ENCODE measurements at places on chromosomes 7 and 10.

DNA sequence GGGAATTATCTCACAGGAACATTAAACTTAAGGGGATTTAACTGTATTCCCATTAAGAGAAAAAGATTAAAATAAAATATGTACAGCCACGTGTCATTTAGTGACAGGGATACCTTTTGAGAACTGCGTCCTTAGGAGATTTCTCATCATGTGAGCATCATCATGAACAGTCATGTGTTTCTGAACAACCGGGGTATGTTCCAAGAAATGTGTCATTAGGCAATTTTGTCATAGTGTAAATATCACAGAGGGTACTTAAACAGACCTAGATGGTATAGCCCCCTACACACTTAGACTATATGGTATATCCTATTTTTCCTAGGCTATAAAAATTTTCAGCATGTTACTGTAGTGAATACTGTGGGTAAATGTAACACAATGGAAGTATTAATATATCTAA, 840.3 kb downstream of the CNTNAP2 start:
- DNase-seq: peak; percentile 50

DNA sequence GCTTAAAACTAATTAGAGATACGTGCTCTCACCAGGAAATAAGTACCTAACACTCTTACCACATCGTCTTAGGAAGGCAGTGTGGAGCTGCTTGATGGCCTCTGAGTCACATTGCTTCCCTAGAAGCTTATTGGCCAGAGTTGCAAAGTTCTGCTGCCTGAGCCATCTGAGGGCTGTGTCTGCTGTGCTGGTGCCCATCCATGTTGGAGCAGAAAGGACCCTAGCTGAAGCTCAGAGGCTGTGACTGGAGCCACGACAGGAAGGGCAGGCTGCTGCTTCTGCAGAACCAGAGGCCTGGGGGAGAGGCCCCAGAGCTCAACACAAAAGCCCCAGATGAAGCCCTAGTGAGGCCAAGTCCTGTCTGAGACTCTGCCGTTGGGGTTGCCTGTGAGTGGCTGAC, 64.8 kb upstream of the IGFBP3 start:
- no peak for DNase-seq

DNA sequence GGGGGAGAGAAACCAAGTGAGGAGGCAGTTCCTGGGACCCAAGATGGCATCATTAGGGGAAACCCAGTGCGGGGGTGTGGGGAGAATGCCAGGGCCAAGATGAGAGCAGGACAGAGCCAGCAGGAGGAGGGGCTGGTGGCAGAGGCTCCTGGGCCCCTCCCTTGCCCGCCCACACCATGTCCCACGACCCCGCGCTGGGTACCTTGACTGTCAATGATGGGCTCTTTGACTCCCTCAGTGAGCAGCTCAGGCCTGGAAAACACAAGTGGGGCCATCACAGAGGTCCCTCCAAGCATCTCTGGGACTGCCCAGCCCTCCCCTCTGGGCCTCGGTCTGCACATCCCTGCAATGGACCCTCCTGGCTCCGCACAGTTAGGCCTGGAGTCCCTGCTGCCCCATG, 75.4 kb downstream of the RABGEF1 start:
- DNase-seq: no peak

GRCh38 chr10:70603449-70603801, 884 bp upstream of the PRF1 start:
- no peak for DNase-seq

DNA sequence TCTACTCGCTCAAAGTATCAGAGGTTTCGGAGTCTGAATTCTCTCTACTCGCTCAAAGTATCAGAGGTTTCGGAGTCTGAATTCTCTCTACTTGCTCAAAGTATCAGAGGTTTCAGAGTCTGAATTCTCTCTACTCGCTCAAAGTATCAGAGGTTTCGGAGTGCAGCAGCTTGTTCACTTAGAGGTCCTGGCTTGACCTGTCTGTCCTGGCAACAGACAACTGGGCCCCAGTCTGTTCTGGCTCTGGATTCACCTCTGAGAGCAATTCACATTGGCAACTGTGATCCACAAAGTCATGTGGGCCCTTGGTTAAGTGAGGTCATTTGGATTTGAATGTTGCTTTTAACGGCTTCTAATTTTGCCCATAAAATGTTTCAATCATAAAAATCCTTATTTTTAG, 63.9 kb upstream of the ST8SIA6 start:
- no peak for DNase-seq

DNA sequence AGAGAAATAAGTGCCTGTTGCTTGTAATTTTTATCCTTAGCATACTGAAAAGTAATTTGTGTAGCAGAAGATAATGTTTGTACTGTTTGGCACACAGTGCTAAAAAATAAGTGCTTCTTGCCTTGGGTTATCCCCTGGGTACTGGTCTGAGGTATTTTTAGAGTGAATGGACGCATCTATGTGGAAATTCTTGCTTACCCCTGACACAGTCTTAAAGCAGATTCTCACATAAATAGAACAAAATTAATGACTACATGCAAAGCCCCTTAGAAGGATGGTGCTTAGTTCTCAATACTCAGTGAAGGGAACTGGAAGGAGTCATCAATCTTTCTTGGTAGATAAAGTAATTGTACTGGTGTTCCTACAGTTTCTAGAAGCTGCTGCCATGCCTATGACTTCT, 548.6 kb downstream of the ARL4A start:
- DNase-seq: no peak

GRCh38 chr10:71271662-71272055, 47.4 kb upstream of the SLC29A3 start:
- no peak for DNase-seq

- no peak for DNase-seq
Observed at GRCh38 chr10:75841266-75841665, 409.8 kb downstream of the LRMDA start.

GRCh38 chr7:15291699-15292098, 270.1 kb downstream of the AGMO start:
- no peak for DNase-seq

GRCh38 chr7:134684165-134684564, 37.5 kb downstream of the BPGM start:
- DNase-seq: no peak

- no peak for DNase-seq
Observed at GRCh38 chr7:70097645-70098044, 499.4 kb downstream of the AUTS2 start.

- no peak for DNase-seq
Observed at GRCh38 chr10:23080262-23080661, 15.1 kb upstream of the MSRB2 start.

- no peak for DNase-seq
Observed at GRCh38 chr10:4162571-4163286, 377.7 kb upstream of the KLF6 start.

GRCh38 chr10:7915923-7916536, 97.7 kb downstream of the TAF3 start:
- no peak for DNase-seq

- DNase-seq: no peak
Observed at GRCh38 chr7:108421720-108422331, 34.4 kb downstream of the NRCAM start.

DNA sequence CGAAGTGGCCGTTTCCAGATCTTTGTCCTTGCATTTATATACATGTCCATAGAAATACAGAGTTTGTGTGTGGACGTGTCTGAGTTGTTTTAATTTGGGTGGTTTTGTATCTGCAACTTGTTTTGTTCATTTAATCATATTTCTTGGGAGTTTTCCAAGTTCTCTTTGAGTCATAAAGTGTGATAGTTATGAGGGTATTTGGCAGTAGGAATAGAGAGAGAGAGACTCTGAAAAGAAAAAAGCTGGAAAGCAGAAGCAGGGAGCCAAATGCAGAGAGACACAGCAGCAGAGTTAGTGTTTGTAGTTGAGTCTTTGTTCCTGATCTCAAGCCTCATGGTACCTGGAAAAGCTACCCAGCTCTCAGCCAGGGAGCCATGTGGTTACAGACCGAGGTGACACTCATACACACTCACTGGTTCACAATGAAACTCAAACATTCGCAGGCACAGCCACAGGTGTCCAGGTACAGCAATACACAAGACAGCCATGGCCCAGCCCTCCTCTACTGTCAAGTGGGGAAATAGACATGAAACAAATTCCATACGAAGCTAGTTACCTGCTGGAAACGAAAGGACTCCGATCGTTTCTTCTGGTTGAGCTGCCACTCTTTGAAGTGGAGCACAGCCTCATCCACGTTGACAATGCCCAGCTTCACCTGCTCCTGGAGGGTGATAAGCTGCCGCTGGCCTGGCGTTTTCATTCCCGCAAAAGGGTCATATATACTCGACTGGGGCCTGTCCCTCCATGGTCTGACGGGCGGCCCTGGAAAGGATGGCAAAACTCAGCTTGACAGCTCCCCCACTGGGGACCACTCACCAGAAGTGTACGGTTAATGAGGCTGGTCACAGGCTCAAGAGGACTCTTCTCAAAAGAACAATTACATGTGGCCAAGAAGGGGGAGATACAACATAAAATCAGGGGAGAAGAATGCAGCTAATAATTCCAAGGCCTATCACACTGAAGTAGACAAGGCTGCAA, 33.3 kb upstream of the TM9SF3 start:
- no peak for DNase-seq

- DNase-seq: no peak
Observed at GRCh38 chr10:16105082-16105481, 244.8 kb upstream of the MINDY3 start.

GRCh38 chr10:62374862-62375710, 917 bp downstream of the ZNF365 start:
- DNase-seq: no peak

DNA sequence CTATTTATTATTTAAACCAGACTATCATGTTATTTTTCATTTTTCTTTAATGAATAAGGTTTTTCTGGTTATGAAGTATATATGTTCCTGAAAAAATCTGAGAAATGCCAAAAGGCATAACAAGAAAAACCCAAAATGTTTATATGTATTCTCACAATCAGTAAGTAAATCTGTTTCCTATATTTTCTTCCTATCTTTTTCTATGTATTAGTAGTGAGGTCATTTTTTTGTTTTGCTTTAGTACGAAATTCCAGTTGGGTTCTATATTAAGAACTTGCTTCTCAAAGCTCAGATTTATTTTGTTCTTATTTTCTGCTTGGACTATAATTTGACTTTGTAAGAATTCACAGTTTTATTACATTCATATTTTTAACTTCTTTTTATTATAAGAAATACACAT, 287.5 kb upstream of the NFE2L3 start:
- no peak for DNase-seq

DNA sequence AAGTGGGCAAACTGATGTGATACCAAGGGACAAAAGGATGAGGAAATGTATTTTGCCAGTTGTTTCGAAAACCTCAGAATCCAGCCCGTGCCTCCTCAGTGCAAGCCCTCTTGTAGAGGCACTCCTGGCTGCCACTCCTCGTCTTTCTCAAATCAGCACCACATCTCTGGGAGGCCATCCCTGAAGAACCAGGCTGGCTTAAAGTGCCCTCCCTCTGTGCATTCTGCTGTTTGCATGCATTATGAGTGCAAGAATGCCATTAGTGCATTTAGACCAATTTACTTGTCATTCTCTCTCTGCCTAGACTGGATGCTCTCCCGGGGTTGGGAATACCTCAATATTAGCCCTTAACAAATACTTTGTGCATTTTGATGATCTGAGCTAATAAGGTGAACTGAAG, 19.9 kb upstream of the FAM180A start:
- DNase-seq: no peak

GRCh38 chr10:23461557-23461956, 22.7 kb downstream of the OTUD1 start:
- no peak for DNase-seq

GRCh38 chr10:98745645-98746044, 298.9 kb upstream of the HPS1 start:
- no peak for DNase-seq

GRCh38 chr7:954330-955238, at the start of gene ADAP1:
Gene ADAP1, minus strand, starts transcription at chr7:954680. Its CDS starts 203 bp downstream, at chr7:954477.
- DNase-seq: peak; percentile 44

DNA sequence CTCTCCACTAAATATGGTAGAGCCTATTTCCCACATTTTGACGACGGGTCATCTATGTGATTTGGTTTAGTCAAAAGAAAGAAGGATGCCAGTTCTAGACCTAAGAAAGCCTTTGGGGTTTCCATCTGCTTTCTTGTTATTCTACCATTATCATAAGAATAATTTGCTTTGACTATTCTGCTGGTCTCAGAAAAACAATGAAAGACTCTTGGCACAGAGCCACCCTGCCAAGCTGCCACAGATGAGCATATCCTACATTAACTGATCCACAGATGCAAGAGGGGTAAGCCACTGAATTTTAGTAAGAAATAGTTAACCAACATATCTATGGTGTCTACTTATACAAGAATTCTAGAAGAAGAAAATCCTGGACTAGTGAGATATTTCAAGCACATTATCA, 158.6 kb upstream of the MAGI2 start:
- DNase-seq: no peak

- DNase-seq: no peak
Observed at GRCh38 chr10:96230527-96230926, 40.8 kb downstream of the BLNK start.

GRCh38 chr7:794207-794606, 38.1 kb upstream of the SUN1 start:
- DNase-seq: no peak

GRCh38 chr10:32985775-32986350, 27.8 kb upstream of the ITGB1 start:
- DNase-seq: no peak

- DNase-seq: no peak
Observed at GRCh38 chr10:69315610-69316312, 37.5 kb downstream of the HK1 start.

- no peak for DNase-seq
Observed at GRCh38 chr7:116315803-116316202, 105.5 kb downstream of the TES start.

DNA sequence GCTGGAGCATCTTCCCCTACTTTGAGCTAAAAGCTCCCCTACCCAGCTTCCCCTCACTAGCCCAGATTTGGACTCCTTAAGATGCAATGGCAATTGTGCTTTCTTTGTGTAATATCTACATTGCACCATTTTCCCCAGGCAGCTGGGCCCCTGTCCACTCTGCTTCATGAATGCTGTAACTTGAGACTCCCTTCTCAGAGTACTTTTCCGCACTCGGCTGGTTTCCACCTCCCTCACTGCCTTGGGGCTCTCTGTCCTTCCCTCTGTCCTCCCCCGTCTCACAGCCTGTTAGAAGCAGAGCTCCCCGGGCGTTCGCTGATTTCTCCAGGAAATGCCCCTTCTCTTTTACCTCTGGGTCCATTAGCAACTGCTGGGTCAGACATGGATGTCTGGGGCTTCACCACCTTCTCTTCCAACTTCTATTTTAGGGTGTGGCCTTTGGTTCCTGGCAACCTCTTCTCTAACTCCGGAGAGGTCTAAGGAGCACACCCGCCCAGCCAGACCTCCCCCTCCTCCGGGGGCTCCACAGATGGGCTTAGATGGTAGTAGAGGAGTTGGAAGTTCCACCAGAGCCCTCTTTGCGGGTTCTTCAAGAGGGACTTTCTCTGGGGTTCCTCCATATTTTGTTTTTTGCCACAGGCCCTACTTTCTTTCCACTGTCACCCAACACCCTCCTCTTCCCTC, 2.9 kb upstream of the TMEM72 start:
- no peak for DNase-seq

GRCh38 chr7:44368455-44368854, 43.1 kb upstream of the CAMK2B start:
- DNase-seq: no peak
